ENCODE measurements at places on chromosomes 11 and 22.
A peak's percentile ranks its signal among the peaks of the same experiment; 100 is the strongest.

- no peak for DNase-seq
These were observed 32.7 kb downstream of the PRDM10 start for GRCh38 chr11:129969920-129970319.

DNA sequence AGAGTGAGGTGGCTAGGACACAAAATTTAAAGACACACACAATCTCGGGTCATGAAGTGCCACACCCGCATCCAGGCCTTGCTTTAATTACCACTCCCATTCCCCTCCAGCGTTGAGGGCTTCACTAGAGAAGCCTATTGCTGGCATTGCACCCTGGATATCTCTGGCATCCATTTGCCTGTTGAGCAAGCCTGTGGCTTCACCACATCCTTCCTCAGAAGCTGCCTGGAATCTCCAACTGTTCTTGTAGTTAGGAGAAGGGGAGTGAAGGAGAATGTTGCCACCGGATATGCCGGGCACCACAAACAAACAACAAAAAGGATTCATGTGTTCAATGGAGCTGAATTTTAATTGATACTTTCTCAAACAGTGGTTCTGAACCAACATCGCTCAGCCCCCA lies 34.4 kb upstream of the RCN1 start:
- no peak for DNase-seq

DNA sequence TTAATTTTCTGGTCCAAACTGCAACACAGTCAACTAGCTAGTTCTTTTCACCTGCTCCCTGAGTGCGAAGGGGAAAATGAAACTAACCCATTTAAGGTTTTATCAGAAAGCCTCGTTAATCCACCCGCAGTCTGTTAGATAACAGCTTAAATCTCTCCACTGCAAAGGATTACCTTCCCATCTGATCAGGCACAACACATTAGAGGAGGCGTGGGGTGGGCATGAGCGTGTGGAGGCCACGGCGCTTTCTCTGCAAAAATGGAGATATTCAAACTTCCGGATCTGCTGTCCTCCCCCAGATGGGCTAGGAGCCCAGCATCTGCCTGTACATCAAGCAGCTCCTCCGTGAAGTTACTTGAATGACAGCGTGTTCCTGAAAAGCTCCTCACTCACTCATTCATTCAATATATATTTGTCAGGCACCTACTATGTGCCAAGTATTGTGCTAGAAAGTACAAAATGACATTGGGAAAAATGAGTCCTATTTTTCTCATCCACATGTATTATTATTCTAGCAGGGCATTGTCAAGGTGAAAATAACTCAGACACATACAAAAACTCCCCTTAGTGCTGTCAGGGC lies 13.5 kb upstream of the ANKK1 start:
- DNase-seq = no peak

GRCh38 chr11:96215110-96215782 lies 127.7 kb downstream of the MAML2 start:
- no peak for DNase-seq

- no peak for DNase-seq
These were observed 488.3 kb downstream of the MN1 start for GRCh38 chr22:27312966-27313855.

DNA sequence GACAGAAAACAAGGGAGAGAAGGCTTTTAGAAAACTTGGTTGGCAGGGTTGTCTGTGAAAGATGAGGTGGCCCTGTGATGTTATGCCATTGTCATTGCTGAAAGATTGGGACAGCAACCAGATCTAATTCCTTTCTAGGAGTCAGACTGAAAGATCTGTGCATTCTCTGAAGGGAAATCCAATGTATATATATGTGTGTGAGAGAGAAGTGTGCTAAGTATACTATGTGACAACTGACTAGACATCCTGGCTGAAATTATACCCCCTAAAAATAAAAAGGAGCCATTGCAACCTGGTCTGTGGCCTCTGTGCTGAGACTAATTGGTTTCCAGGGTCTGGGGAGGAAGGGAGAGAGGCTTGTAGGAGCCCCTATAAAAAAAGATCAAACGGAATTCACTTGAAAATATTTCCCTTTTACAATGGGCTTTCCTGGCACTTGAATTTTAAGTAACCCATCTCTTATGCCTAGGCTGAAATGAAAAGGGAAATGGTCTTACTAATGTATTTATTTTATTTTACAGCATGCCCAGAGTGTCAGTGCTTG lies 1.2 kb upstream of the MPPED2 start:
- no peak for DNase-seq

GRCh38 chr22:49112661-49113626 lies 714.7 kb downstream of the BRD1 start:
- DNase-seq = no peak

DNA sequence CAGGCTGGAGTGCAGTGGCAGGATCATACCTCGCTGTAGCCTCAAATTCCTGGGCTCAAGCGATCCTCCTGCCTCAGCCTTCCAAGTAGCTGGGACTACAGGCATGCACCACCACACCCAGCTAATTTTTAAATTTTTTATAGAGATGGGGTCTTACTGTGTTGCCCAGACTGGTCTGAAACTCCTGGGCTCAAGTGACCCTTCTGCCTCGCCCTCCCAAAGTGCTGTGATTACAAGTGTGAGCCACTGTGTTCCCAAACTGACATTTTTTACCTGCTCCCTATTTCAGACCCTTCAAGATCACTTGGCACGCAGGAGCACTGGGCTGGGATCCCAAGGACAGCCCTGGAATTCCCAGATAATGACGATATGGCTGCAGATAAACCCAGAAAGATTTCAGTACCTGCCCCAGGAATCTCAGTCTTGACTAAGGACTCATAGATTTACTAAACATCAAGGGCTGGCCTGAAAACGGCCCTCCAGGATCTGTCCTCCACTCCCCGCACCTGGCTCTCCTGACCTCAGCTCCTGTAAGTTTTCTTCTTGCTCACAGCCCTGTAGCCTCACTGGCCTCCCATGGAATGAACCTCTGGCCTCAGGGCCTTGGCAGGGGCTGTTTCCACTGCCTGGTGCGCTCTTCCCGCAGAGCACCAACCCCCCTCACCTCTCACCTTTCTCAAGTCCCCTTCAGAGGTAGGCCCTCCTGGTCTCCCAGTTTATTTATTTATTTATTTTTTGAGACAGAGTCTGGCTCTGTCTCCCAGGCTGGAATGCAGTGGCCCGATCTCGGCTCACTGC lies 3.6 kb upstream of the CSNK1E start:
- DNase-seq = no peak

GRCh38 chr11:111305876-111306275 lies 7.5 kb downstream of the POU2AF3 start:
- DNase-seq = no peak

DNA sequence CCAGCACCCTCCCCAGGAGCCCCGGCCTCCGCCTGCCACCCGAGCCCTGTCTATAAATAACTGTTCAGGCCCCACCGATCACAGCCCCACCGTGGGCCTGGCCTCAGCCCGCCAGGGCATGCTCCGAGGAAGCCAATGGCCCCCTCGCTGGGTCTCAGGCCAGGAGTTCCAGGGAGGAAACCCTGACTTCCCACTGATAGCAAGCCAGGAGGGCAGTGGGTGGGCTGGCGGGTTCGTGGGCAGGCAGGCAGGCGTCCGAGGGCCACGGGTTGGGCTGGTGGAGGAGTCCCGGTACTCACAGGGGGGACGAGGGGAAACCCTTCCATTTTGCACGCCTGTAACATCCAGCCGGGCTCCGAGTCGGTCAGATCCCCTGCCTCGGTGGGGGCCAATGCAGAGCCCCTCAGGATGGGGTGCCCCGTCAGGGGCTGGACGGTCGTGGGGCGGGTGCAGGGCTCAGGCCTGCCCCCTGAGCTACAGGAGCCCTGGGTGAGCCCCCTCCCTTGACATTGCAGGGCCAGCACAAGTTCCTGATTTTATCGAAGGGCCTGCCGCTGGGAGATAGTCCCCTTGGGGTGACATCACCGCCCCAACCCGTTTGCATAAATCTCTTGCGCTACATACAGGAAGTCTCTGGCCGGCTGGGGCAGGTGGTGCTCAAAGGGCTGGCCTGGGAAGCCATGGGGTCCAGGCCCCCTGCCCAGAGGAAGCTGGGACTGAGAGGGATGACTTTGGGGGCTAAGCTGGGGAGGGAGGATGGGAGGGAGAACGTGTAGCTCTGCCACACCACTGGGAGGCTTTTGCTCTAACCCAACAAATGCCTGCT lies at the start of gene SPI1:
Gene SPI1, minus strand, starts transcription at position 538 of the 826 bp plus-strand sequence. Its CDS starts 194 bp downstream, at position 344.
- DNase-seq = peak; percentile 37

GRCh38 chr11:121958971-121959325 lies 157.1 kb downstream of the BLID start:
- DNase-seq = no peak

DNA sequence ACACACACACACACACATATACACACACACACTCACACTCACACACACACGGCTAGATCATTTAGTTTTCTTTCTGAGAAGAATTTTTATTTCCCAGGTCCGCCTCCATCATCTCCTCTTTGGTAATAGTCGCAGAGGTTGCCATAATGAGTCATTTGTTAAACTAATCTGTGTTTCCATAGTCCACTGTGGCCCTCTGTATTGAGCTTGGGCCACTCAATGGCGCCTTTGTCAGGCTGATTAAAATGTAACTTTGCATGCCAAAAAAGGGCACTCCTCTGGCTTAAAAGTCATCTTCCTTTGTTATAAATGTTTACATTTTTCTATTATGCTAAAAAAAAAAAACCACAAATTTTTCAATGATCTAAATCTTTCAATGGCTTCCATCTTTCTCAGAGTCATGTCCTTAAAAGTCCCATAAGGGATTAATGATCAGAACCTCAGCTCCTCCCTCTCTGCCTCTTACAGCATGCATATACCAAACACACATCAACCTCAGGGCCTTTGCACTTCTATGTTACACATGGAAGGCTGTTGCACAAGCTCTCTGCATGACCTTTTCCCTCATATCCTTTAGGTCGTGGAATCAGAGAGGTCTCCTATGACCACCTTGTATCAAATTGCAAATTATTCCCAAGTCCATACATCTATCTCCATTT lies 35.3 kb downstream of the EHF start:
- DNase-seq = no peak

DNA sequence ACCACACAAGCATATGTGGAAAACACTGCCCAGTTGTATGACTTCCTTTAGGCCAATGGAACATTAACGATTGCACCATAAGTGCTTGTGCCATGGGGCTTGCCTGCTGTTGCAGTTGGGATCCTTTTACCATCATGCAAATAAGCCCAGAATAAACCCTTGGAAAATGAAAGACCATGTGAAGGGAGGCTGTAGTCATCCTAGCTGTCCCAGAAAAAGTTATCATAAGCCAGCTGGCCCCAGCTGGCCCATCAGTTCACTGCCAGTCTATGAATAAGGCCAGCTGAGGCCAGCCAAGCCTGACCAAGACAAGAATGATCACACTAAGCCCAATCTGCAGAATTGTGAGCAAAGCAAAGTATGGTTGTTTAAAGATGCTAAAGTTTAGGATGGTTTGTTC lies 253.9 kb upstream of the ARHGAP20 start:
- no peak for DNase-seq

DNA sequence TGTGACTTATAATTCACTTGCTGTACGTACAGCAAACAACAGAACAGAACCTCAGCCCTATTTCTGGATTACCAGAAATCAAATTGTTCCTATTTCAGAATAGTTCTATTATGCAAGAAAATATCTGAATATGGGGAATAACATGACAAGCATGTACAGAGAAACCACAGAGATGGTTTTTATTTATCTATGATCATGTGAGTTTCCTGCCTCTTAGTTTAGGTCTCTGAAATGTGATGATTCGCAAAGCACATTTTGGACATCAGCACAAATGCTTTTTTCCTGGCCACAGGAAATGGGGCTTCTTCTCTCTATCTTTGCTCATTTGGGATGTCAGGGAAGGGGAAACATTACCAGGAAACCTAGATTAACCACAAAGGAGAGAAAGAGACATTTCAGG lies 266.7 kb upstream of the CTSC start:
- DNase-seq = no peak

GRCh38 chr11:123174196-123175183 lies 20.6 kb downstream of the CLMP start:
- DNase-seq = no peak

- no peak for DNase-seq
These were observed 42.6 kb downstream of the KCNC1 start for GRCh38 chr11:17777086-17777737.

- DNase-seq = no peak
These were observed 5.2 kb upstream of the SLC15A3 start for GRCh38 chr11:60957188-60957587.

- no peak for DNase-seq
These were observed 917 bp downstream of the RPS6KA4 start for GRCh38 chr11:64359712-64360445.

DNA sequence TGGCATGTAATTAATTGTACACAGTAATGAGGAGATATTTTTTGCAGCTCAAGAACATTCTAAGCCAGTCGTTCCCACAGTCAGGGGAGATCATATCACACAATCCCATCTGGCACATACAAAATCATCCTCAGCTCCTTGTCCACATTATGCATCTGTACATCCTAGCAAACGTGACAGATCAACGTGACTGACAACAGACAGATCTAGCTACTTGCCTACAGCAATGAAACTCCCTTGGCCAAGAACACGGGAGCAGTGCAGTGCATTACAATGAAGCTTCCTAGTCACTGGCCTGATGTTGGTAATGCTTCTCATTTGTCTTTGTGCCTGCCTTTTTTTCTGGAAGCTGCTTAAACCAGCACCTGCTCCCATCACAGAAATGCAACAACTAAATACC lies 24.5 kb upstream of the GUCY1A2 start:
- no peak for DNase-seq

DNA sequence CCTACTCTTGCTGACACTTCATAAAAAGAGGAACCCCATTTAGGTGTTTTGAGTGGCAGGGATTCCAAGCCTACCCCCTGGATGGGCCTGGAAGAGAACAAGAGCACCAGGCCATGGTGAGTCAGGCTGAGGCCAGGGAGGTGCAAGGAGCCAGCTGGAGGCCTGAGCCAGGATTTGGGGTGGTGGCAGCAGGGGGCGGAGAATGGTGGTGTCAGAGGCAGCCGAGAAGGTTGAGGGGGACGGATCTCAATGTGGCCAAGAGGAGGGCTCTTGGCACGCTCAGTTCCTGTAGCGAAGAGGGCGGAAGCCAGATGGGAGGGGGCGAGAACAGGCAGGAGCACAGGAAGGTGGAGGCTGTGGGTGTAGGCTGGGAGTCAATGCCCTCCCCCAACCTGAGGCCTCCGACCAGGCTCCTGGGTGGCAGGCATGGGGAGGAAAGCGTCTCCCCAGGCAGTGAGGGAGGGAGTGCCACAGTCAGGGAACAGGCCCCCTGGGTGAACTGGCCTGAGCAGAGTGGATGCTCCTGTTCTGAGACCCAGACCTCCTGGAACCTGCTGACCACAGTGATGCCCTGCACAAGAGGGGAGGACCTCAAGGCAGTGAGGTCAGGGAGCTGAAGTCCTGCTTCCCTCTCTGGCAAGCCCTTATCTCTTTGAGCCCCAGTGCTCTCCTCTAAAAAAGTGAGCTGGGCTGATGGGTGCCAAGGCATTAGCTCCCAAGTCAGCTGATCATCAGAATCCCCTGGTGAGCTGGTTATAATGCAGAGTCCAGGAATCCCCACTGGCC lies 13.9 kb downstream of the RTN4RL2 start:
- no peak for DNase-seq

DNA sequence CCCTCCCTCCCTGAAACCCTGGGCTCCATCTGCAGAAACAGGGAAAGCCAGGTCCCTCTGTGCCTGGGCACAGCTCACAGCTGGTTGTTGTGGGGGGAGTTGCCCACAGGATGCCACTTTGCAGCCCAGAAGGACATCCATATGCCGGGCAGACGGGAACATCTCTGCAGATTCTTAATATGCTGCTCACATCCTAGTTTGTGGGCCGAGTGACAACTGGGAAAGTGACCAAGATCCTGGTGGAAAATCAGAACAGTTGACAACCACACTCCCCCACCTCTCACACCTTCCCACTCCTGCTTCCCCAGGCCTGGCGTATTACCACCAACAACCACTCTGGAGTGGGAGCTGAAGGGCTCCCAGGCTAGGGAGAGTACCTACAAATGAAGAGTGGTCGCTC lies 7.3 kb upstream of the SCGB1A1 start:
- no peak for DNase-seq
